Activated naive CD4-positive, alpha-beta T cell treated with anti-CD3 and anti-CD28 coated beads for 36 hours (primary cell): ENCODE measurements at places on chromosomes 7 and 10. TPM values are rescaled to one million over a fixed set of nuclear protein-coding genes. Genes with fewer than 3 reads are reported as not detected.

DNA sequence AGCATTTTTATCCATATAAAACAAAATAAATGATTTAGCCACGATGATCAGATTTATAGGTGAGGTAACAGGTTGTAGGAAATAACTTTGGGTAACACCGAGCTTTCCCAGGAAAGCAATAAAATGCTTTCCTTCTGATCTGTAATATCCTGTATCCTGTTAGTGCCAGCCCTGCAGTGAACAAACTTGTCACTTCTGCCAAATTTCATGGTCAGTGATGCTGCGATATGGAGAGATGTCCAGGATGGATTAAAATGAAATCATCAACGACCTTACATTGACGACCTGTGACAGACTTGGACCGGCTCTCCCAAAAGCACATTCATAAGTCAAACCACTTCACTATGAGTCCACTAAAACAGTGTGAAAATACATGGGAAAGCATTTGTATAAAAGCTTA is 608.0 kb upstream of the NRP1 start:
- H3K36me3 ChIP-seq = no peaks in the 10 kb centered on the region
- H3K4me3 ChIP-seq = no peak overlapping the region
- peaks cover 5% of the 10 kb centered on the region for H3K27me3 ChIP-seq
- DNase-seq = no peak
- no peaks in the 10 kb centered on the region for H3K4me1 ChIP-seq

GRCh38 chr7:91549878-91550277 is 285.6 kb downstream of the FZD1 start:
- no peaks in the 10 kb centered on the region for H3K27me3 ChIP-seq
- no peak overlapping the region for H3K27ac ChIP-seq
- no peak for DNase-seq
- no peak overlapping the region for H3K4me3 ChIP-seq
- H3K36me3 ChIP-seq = no peaks in the 10 kb centered on the region
- no peaks in the 10 kb centered on the region for H3K4me1 ChIP-seq

GRCh38 chr10:85607043-85607695 is 759.4 kb downstream of the GRID1 start:
- no peak overlapping the region for H3K27ac ChIP-seq
- DNase-seq = no peak
- H3K36me3 ChIP-seq = no peaks in the 10 kb centered on the region
- H3K27me3 ChIP-seq = no peaks in the 10 kb centered on the region
- H3K4me3 ChIP-seq = no peak overlapping the region

GRCh38 chr10:3699916-3700315 is 85.1 kb downstream of the KLF6 start:
- no peaks in the 10 kb centered on the region for H3K27me3 ChIP-seq
- H3K27ac ChIP-seq = no peak overlapping the region
- H3K4me1 ChIP-seq = no peaks in the 10 kb centered on the region
- H3K36me3 ChIP-seq = no peaks in the 10 kb centered on the region

Gene HOXA7
- not detected for total RNA-seq

Gene HYAL4
- not detected for total RNA-seq

Gene DDX21
- 155 TPM for total RNA-seq

Gene PLA2G12B
- not detected for total RNA-seq

DNA sequence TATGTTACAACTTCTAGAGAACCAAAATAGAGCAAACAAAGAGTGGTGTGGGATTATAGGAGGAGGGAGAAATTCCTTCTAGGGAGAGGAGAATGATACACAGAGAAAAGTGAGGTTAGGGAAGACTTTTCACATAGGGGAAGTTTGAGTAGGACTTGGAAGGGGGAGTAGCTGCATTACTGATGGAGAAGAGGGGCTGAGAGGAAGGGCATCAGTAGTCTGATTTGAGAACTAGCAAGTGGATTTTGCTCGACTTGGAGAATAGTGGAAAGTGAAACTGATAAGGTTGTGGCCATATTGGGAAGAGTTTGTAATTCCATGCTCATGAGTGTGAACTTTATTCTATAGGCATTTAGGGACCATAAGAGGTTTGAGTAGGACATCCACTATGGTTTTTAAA is 6.1 kb downstream of the NRF1 start:
- H3K27me3 ChIP-seq = no peaks in the 10 kb centered on the region
- H3K4me3 ChIP-seq = no peak overlapping the region
- H3K36me3 ChIP-seq = peaks cover 3% of the 10 kb centered on the region
- DNase-seq = no peak
- peaks cover 65% of the 10 kb centered on the region for H3K4me1 ChIP-seq
- no peak overlapping the region for H3K27ac ChIP-seq

DNA sequence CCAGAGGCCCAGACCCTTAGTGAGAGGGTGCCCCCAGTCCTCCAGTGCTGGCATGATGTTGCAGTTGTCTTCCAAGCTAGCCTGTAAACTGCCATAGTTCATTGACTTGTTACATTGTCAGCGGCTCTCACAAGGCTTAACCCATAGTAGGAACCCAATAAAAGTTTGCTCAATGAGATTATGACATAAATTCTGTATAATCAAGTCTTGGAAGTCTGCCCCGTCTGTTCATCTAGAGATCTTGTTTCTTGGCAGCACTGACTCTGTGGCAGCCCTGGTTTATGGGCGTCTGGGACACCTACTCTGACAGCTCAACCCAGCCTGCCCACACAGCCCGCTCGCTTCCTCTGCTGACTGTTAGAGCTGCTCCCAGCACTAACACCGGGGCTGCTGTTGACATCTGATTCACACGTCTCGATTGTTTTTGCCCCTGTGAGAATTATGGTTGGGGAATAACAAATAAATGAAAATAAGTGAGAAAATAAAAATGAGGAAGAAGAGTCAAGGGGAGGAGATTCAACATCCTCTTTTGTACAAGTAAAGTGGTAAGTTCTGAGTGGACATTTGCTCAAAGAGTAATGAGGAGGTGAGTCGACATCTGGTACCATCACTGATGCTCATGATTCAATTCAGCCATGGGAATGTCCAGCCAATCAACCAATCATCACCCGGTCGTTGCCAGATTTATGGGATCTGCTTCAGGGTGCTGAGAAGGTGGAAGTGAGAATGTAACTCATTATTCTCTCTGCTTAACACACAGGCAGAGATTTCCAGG is 160.8 kb downstream of the SPAG6 start:
- peaks cover 5% of the 10 kb centered on the region for H3K27me3 ChIP-seq
- H3K27ac ChIP-seq = no peak overlapping the region
- no peak overlapping the region for H3K4me3 ChIP-seq
- DNase-seq = peak; percentile 56
- peaks cover 12% of the 10 kb centered on the region for H3K4me1 ChIP-seq
- H3K36me3 ChIP-seq = peaks cover 3% of the 10 kb centered on the region

Gene OPALIN
- total RNA-seq = not detected

Gene FRMPD2
- not detected for total RNA-seq
